Karpas-422 (cell line): ENCODE measurements at places on chromosomes 1 and 21.

GRCh38 chr1:179883040-179883744 lies 1.1 kb downstream of the TOR1AIP1 start:
- DNase-seq: peak; percentile 83

- no peak for DNase-seq
Measured at GRCh38 chr1:18972991-18973390, 16.5 kb upstream of the IFFO2 start.

GRCh38 chr1:193932979-193933378 lies 746.6 kb upstream of the B3GALT2 start:
- no peak for DNase-seq

DNA sequence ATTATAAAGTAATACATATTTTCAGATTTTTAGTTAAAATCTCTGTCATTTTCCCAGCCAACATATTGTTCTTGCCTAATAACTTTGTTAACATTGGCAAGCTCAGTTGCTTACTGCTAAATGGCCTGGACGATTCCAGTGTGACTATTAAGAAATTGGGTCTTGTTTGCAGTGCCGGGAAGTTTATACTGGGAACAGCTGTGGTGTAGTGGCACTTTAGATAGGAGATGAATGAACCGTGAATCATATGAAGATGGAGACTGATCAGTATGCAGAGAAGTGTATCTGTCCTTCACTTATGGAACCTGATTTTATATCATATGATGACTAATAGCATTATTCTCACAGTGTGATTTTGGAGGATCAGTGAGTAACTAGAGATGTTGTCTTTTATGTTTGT lies 3.3 kb downstream of the CHRM3 start:
- DNase-seq: no peak

DNA sequence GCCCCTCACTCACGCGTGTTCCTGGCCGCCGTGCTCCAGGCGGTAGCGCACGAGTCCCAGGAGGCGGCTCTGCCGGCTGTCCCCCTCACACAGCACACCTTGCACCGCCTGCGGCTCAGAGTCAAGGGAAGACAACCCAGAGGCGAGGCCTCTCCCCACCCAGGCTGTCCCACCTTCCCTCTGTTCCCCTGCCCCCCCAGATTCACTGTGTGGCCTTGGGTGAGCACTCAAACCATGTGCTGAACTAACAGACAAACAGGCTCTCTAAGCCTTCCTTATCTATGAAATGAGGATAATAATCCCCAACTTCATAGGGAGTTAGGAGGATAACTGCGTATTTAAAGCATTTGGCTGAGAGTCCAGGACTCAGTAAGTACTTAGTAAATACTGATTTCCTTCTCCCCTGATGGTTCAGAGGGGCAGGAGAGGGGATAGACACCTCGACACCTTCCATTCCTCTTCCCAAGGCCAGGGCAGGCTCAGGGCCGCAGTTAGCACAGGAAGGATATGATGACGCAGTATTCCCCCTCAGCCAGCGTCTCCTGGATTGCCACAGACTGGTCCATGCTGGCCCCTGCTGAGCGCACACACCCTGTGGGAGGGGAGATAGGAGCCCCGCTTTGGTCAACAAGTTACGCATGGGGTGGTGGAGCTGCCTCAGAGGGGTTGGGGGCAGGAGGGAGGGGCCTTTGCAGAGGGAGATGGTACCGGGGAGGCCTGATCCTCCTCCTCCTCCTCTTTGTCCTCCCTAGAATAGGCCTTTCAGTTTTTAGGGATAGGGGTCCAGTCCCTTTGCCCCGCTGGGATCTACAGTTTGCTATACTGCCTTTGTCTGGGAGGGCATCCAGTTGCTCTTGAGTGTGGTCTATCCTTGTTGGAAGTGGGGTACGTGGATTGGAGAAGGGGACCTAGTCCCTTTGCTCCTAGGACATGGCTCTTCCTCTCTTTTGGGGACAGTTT lies 830 bp downstream of the INPP5B start:
- DNase-seq: no peak

DNA sequence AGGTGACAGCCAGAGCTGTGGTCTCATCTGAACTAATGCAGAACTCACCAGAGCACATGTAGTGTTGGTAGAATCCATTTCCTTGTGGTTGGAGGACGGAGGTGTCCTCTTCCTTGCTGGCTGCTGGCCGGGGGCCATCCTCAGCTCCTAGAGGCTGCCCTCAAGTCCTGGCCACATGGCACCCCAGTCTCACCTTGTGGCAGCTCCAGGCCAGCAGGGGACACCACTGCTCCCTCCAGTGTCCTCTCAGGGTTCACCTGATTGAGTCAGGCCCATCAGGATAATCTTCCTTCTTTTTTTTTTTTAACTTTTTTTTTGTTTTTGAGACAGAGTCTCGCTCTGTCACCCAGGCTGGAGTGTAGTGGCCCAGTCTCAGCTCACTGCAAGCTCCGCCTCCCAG lies 2.9 kb downstream of the KCNE1 start:
- no peak for DNase-seq

DNA sequence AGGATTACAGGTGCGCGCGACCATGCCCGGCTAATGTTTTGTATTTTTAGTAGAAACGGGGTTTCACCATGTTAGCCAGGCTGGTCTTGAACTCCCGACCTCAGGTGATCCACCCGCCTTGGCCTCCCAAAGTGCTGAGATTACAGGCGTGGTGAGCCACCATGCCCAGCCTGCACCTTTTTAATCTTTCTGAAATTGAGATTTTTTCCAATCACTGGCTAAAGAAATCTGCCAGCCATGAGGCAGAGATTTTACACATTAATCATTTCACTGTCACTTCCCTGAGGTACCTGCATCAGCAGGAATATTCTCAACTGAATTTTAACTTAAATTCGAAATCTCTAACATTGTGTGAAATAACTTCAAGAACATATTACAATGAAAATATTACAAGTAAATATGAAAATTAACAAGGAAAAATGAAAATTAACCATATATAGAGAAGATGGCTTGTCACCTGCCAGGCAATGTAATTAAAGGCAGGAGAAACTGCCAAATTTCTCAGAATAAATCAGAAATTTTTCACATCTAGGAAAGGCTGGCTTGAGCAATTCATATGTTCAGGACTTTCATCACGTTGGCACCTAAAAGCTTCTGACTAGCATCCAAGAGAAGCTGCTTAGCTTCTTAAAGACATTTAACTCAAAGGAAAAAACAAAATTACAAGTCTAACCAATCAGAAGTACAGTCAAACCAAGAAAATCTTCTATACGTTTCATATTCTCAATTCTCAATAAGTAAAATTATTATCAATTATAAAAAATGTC lies 5.9 kb downstream of the ANKRD13C start:
- DNase-seq: no peak

DNA sequence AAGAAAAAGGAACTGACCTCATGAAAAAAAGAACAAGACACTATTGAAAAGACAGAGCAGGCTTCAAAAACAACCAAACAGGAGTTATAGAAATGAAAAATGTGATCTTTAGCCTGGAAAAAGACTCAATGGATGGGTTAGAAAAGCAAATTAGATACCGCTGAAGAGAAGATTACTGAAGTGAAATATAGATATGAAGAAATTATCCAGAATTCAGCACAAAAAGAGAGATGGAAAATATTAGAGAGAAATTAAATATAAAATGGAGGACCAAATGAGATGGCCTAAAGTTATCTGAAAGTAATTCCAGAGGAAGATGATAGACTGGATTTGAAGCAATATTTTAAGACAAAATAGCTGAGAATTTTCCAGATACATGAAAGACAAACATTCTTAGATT lies 63.0 kb downstream of the SLC37A1 start:
- DNase-seq: no peak

DNA sequence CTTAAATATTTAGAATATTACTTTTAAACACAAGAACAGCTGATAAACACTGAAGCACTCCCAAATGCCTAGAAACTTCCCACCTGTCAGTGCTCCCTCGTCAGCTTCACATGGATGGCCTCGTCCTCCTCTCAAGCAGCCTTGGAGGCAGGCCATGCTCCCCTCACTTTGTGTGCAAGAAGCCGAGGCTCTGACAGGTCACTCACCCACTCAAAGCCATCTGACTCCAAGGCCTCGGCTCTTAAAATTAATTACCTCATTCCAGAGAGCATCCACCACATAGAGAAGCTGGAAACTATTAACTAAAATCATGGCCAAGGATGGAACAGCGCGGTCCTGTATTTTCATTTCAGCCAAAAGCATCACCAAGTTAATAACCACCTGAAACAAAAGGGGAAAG lies 17.8 kb downstream of the LBR start:
- DNase-seq: no peak

DNA sequence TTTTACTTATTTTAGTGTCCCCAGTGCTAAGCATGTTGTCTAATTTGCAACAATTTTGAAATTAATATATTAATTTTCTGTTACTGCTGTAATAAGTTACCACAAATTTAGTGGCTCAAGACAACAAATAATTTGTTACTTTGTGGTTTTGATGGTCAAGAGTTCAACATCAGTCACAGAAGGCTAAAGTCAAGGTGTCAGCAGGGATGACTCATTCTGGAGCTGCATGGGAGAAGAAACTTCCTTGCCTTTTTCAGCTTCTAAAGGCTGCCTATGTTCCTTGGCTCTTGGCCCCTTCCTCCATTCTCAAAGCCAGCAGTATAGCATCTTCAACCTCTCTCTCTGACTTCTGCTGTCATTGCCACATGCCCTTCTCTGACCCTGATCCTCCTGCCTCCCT lies 271.8 kb downstream of the HLX start:
- no peak for DNase-seq

DNA sequence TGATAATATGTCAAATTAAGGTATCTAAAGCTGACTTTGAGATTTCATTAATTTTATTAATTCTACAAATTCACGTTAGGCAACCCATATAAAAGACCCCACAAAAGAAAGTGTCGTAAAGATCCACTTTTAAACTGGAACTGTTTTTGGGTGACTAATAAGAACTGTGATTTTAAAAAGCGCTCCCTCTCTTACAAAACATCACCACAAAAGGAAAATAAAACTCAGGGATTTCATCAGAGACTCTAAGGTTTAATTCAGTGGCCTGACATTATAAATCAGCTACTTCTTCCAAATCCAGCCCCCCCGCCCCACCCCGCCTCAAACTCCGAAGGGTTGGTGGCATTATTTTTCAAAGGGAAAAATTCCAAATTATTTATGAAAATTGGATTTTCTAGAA lies 2.7 kb downstream of the COL24A1 start:
- DNase-seq: no peak

- no peak for DNase-seq
Measured at GRCh38 chr1:159581422-159581821, 6.2 kb upstream of the APCS start.

DNA sequence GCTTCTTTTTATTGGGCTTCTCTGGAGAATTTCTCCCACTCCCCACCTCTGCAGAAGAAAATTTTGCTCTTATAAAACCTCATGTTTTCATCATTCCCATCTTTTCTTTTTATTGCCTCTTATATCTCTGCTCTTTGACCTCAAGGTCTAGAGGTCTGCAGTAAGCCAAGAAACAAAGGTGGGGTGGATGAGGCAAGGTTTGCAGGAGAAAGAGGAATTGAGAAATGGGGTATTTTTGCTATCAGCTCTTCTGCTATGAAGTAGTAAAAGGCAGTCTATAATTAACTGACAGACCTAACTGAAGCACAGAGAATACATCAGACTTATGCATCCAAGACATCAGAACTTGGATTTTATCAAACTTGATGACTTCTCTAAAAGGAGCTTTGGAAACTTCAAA lies 22.9 kb downstream of the SYT11 start:
- DNase-seq: no peak

DNA sequence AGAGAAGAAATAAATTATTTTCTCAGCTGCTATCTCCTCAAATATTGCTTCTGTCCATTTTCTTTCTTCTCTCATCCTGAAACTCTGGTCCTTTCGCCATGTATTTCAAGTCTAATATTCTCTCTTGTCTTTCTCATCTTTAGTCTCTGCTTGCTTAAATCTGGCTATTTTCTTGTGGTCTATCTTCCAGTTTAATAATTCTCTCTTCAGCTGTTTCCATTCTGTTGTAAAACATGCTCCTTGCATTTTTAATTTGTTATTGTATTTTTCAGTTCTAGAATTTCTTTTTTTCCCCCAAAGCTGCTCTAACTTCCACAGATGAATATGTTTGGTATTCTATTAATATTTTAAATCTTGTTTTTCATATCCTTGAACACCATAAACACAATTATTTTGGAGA lies 70.1 kb upstream of the TMPRSS2 start:
- DNase-seq: no peak

GRCh38 chr1:217435204-217435603 lies 195.7 kb downstream of the GPATCH2 start:
- DNase-seq: no peak

- no peak for DNase-seq
Measured at GRCh38 chr1:110617116-110617515, 11.0 kb upstream of the KCNA2 start.

- DNase-seq: no peak
Measured at GRCh38 chr1:233082778-233083550, 132.6 kb downstream of the NTPCR start.

DNA sequence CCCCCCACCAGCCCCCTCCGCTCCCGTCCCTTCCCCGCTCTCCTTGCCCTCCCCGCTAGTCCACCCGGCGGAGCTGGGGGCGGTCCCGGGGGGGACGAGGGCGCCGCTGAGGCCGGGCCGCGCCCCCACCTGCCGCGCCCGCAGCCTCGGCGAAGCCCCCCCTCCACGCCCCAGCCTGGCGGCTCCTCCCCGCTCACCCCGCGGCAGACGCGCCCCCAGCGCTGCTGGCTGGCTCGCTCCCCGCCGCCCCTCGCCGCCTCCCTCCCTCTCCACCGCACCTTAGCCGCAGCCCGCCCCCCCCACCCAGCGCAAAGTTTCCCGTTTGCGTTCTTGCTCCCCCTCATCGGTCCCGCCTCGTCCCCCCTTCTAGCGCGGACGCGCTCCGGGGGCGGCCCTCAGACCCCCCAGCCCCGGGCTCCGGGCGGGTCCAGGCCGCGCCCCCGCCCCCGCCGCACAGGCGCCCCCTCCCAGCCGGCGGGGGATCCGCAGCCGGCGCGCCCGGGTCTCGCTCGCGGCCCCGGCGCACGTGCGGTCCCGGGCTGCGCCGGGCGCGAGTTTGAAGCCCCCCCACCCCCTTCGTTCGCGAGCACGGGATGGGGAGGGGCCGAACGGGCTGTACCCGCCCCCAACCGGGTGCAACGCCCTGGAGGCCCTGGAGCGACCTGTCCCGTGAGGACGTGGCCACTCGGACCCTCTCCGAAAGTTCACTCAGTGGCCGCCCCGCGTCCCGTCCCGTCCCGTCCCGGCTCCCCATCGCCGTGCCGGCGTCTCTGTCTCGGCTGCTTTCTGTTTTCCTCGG lies 623 bp downstream of the PTPRF start:
- DNase-seq: no peak
